ENCODE measurements at places on chromosomes 11 and 22. TPM values are rescaled to one million over a fixed set of nuclear protein-coding genes. Genes with fewer than 3 reads are reported as not detected.
A peak's percentile ranks its signal among the peaks of the same experiment; 100 is the strongest.

The SYNGR1 gene
- 0.29 TPM for total RNA-seq

The BTBD18 gene
- total RNA-seq: not detected

The TBC1D10A gene
- 21.4 TPM for total RNA-seq

The MCHR1 gene
- total RNA-seq: not detected

The HMBS gene
- 29.4 TPM for total RNA-seq

The MS4A7 gene
- total RNA-seq: not detected

The TENM4 gene
- total RNA-seq: not detected

The HBG1 gene
- total RNA-seq: not detected

The CENPM gene
- total RNA-seq: 95.4 TPM

The PNPLA3 gene
- 0.77 TPM for total RNA-seq

DNA sequence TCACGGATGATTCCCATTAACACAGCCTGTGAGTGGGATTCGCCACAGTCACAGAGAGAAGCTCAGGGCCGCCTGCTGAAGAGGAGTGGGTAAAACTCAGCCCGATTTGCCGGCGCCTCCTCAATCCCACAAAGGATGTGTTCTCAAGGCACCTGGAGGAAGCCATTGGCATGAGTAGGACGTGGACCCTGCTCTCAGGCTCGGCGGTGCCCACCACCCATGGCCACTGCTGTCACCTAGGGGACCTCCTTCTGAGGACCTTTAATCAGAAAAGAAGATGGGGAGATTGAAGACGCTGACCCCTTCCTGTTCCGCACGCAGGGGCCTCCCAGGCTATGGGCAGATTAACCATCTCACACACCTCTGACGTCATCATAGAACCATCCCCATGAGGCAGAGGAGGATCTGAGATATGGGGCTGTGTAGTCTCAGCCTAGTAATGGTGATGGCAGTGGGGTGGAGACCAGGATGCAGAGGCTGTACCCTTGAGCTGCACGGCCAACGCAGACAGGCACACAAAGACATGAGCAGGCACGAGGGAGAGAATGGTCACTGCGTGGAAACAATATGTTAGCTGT lies 571.8 kb downstream of the BRD1 start:
- no peak for DNase-seq

DNA sequence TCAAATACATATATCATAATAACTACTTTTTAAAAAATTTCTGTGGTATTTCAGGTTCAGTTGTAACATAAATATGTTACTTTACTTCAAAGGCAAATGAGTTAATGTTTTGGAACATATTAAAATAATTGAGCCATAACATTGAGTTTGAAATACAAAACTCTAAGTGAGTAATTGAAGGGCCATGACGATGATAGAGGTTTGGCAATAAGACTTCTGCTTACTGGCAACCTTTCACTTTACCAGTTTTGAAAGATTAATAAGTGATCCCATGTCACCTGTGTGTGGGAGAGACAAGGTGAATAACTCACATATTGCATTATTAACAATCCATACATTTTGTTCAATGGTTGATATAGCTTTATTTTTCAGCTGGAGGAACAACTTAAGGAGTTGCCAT lies 144.4 kb downstream of the GRIA4 start:
- DNase-seq: no peak

DNA sequence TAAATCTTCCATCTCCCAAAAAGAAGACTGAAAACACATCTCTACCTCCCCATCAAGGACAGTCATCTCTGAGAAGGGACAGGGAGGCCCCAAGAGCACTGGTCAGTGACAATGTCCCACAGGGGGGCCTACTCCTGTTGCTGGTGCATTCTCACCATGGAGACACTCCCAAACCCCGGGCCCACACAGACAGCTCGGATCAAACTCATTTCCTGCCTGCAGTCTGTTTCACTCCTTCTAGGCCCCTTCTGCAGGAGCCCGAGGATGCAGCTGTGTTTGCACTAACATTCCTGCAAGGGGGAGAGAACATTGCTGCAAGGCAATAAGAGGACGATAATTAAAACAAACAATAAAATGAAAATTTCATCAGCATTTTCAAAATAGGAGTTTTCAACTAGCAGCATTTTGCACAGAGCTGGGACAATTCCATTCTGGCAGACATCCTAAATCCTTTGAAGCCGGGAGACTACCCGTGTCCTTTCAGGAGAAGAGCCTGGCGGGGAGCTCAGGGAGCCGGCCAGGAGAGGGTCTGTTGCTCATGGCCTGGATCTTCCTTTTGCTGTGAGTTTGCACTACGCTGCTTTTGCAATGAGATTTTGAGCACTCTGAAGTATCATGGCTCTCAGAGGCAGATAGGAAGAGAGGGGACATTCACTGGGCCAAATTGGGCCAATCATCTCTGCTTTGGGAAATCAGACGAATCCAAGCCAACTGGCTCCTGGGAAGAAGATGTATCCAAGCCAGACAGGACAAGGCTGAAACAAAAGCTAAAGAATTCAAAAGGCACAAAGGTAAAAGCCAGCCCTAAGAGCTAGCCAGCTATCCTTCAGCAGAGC lies 33.2 kb downstream of the SPATA19 start:
- DNase-seq: no peak

DNA sequence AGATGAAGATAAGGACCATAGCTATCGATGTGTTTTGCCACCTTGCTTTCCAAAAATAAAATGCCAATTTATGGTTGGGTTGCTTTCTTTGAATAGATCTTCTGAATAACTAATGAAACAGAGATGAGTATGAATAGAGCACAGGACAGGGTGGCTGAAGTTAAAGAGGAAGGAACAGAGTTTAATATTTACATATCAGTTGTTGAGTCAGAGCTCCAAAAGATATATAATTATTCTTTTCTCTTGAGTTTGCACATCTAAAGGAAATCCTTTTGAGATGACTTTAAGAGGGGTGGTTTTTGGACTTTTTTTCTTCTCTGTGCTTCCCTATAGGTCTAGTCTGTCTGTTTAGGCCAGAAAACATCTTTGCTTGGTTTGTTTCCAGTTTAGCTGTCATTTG lies 115.2 kb downstream of the DDX10 start:
- no peak for DNase-seq

GRCh38 chr11:125842321-125842948 lies 9.3 kb downstream of the PATE4 start:
- DNase-seq: no peak

- DNase-seq: no peak
Observed at GRCh38 chr22:45843986-45844385, 133.0 kb downstream of the WNT7B start.

- no peak for DNase-seq
Observed at GRCh38 chr22:50046481-50047245, 11.4 kb downstream of the TTLL8 start.

DNA sequence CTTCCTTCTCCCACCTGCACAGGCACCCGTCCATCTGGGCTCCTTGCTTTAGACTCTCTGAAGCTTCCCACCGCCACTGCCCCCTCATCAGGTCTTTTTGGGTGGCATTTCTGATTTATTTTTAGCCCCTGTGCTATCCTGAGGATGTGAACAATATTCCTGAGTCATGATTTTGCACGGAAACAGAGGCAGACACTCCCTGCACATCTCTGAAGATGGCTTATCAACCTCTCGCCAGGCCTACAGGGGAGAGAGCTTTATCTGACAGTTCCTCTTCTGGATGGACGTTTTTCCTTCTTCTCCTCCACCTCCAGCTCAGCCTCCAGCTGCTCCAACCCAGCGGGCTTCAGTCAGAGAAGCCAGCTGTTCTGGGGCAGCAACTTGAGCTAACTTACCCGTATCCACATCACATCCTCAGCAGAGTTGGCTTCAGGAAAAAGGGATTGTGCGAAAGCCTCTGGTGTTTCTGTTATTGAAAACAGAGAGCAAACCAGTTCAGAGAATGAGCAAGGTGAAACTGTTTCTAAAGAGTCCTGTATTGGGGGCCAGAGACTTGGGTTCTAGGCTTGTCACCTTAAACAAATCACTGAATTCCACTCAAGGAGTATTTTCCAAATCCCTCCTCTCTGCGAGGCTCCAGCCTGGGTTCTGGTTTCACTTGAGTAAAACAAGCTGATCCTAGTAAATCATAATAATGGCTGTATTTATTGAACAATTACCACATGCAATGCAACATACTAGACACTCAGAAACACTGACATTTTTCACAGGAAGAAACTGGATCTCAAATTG lies 33.1 kb upstream of the ETS1 start:
- no peak for DNase-seq

DNA sequence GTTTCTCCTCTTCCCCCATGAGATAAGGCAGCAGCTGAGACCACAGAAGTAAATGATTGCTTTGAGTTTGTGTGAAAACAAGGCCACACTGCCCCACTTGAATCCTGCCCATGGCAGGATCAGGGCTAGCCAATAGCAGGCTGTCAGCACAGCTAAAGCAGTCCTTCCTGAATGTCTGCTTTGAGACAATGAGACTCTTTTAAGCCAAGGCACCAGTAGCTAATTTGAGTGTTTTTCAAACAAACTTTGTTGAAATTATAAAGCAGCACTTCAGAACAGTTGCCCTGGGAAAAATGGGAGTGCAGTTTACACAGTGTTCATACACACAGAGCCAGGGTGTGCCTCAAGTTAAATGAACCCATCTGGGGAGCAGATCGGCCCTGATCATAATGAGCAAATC lies 103.5 kb upstream of the OR5AK2 start:
- DNase-seq: no peak

- no peak for DNase-seq
Observed at GRCh38 chr11:100563541-100564280, 123.4 kb upstream of the ARHGAP42 start.

DNA sequence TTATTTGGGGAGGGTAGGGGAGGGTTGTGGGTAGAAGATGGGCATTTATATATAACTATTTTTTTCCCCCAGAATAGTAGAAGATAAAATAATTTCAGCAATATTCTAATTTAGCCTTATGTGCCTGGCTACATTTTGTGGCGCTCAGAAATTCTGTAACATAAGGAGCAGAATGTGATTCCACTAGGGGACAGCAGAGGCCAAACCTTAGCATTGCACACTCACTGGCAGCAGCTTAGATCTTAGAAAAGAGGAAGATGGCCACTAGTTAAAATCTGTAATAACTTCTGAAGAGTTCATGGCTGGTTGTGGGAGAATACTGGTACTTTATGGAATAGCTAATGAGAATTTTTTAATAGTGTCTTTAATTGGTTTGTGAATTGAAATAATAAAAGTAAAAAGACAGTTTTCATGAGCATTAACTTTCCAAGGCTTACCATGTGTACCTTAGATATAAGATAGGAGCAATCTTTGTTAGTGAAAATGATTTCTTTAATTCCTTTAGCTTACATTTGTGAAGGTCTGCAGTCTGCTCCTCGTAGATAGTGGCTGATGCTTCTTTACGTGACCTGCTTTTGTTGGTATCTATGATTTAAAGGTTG lies 33.1 kb downstream of the DDX10 start:
- peak; percentile 67 for DNase-seq

DNA sequence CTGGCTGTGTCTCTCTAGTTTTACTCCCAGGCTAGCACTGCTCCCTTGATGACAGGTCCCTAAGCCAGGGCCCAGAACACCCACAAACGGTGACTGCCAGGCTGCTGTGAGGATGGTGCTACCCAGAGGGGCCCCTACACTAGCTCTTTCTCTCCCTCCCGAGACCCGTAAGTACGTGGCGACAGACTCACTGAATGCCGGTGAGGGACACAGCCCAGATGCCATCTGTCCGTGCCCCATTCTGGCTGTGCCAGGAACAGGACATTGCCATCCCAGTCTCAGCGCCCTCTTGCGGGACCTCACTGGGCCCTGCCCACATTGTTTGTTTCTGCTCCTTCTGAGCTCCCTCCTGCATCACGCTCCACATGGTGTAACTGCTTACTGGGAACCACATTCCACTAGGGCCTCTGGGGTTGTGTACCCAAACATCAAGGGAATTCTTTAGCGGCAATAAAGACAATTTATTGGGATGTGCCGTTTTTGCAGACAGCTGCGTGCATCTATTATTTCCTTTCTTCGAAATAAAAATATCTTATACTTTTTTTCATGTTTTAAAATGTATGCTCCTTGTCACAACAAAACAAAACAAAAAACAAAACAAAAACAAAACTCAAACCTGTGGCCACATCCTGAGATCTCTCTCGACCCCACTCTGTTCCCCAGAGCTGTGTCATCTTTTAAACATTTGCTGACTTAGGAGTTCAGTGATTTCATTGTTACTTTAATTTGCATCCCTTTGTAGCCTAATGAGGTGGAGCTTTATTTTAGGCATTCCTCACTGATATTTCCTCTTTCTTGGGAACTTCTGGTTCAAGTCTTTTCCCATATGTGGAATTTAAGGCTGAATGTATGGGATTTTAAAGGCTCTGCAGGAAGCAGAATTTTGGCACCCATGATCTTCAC lies 4.4 kb upstream of the TPCN2 start:
- DNase-seq: peak; percentile 51

DNA sequence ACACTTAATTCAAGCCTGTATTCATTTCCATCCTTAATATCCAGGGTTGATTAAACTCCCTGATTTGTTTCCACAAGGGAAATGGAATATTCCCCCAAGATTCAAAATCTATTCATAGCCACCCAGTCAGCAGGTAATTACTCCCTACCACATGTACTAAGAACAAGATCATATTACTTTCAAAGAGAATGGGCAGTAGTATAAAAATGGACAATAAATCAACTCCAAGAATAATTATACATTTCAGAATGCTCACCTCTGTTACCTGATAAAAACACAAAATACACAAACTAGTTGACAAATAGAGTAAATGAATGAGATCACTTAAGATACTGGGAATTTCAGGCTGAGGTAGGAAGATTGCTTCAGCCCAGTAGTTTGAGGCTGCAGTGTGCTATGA lies 8.5 kb upstream of the FEZ1 start:
- no peak for DNase-seq

DNA sequence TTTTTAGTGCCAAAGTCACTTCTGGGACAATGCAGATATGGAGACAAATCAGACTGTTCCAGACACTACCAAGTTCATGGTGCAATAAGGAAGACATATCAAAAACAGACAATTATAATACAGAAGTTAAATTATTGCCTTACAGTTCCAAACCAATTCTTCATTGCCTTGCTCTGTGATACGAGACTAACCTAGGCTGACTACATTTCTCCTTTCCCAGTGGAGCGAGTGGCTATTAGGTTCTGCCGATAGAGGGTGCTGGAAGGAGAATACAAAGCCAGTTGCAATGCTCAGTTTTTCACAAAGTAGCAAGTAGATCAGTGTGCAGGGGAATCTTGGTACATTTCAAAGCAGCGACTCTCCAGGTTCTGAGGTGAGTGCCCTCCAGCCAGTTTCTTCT lies 67.8 kb downstream of the FAM168A start:
- no peak for DNase-seq

GRCh38 chr11:12137005-12137690 lies 26.8 kb downstream of the MICAL2 start:
- no peak for DNase-seq

DNA sequence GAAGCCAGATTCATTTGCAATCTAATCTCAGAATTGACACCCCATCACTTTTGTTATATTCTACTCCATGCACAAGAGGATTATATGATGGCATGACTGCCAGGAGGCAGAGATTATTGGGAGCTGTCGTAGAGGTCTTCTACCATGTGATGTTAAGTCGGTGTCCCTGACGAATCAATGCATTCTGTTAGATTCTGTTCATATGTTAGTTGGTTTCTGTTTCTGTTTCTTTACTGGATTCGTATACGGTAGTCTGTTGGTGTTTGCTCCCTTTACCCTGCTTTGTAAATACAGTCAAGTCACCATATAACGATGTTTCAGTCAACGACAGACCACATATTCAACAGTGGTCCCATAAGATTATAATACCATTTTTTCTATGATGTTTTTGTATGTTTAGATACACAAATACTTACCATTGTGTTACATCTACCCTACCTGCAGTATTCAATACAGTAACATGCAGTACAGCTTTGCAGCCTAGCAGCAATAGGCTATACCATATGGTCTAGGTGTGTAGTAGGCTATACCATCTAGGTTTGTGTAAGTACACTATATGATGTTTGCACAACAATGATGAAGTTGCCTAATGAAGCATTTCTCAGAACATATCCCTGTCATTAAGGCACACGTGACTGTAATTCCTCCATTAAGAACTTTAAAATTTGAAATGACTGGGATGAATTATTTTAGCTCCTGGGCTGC lies 22.8 kb upstream of the RASSF10 start:
- DNase-seq: no peak
